ENCODE measurements at places on chromosomes 3 and 15.

- DNase-seq = no peak
Observed at GRCh38 chr3:111989061-111989678, 9.6 kb upstream of the TAGLN3 start.

- no peak for DNase-seq
Observed at GRCh38 chr15:88113613-88114308, 142.8 kb downstream of the NTRK3 start.

GRCh38 chr3:169657351-169658124, 6.0 kb downstream of the MECOM start:
- DNase-seq = no peak

DNA sequence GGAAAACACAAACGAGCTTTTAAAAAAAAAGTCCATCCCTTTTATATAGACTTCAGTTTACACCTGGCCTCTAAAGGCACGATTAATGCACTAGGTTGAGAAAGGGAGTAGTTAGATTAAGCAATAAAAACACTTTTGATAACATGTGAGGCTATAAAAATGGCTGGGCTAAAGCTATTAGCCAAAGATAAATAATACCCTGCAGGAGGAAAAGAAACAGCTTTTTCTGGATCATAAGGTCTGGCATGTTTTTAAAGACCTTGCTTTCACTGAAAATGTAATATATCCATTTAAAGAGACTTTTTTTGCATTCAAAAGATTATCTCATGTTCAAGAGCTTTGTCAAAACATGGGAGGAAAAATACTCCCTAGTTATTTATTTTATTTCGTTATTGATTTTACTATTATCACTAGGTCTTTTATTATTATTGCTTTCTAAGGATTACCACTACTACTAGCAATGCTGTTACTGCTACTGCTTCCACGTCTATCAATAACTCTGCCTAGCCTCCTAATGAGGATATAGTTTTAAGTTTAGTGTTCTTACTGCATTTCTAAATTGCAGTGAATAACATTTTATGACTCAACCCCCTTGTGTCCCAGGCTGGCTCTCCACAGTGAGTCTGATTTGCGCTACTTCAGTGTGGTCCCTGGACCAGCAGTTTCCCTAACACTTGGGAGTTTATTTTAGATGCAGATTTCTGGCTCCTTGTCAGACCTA, 93.4 kb downstream of the THRB start:
- no peak for DNase-seq

DNA sequence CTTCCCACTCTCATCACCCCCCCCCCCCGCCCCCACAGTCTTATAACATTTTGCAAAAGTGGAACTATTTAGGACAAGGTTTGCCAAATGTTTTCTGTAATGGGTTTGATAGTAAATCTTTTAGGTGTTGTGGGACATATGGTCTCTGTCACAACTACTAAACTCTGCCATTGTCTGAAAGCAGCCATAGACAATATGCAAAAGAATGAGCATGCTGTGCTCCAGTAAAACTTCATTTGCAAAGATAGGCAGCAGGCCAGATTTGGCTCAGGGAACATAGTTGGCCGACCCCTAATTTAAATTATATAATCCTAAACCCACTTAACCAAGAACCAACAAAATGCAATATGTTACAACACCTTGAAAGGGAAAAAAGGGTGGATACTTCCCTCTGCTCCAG, 46.4 kb downstream of the TIPARP start:
- DNase-seq = no peak

GRCh38 chr3:116179091-116179490, 266.2 kb downstream of the LSAMP start:
- DNase-seq = no peak

DNA sequence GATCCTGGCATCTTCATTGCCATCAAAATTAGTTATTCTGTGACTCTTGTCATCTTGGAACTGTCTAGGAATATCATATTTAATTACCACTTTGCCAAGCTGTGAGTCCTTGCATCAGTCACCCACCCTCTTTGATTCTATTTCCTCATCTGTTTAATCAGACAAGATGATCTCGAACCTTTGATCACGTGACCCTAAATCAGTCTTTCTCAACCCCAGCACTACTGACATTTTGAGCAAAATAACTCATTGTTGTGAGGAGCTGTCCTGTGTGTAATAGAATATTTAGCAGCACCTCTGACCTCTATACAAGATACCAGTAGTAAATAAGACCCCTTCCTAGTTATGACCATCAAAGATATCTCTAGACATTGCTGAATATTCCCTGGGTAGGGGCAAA, 343.4 kb upstream of the ARPP21 start:
- DNase-seq = no peak

DNA sequence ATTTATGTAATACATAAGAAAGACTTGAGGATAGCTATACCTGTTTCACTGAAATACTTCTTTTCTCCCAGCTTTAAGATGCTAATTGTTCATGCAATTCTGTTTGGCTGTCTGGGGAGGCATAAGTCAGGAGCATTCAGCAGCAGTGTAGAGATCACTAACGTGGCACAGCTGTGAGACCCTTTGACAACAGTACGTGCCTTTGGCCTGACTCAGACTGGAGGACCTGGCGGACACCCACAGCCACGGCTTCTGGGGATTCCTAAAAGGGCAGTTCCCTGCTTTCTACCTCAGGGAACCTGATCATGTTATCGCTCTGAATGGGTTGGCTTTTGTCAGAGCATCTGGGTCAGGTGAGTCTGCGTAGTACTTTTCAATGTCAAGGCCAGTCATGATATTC, 295.0 kb upstream of the ICE2 start:
- DNase-seq = no peak

- DNase-seq = no peak
Observed at GRCh38 chr3:161549261-161549660, 52.7 kb downstream of the OTOL1 start.

GRCh38 chr3:118272991-118273390, 761.7 kb downstream of the IGSF11 start:
- no peak for DNase-seq

DNA sequence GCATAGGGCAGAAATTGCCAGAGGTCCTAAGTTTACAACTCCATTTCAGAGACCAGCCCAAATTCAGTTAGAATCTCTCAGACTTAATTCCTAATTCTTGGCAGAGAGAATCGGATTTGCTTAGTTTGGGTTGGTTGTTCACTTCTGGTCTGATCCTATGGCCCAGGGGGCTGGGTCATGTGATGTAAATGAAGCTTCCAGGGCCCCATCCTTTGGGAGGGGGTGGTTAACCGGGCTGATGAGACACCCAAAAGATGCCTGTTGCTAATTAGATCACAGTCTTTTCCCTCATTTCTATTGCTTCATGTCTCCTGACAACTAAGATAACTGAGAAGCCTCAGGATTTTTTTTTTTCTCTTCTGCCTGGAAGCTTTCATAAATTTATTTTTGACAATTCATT, 11.1 kb upstream of the ZNF620 start:
- no peak for DNase-seq
